Activated CD8-positive, alpha-beta memory T cell treated with anti-CD3 and anti-CD28 coated beads for 24 hours (primary cell): ENCODE measurements at places on chromosomes 6 and 20.

DNA sequence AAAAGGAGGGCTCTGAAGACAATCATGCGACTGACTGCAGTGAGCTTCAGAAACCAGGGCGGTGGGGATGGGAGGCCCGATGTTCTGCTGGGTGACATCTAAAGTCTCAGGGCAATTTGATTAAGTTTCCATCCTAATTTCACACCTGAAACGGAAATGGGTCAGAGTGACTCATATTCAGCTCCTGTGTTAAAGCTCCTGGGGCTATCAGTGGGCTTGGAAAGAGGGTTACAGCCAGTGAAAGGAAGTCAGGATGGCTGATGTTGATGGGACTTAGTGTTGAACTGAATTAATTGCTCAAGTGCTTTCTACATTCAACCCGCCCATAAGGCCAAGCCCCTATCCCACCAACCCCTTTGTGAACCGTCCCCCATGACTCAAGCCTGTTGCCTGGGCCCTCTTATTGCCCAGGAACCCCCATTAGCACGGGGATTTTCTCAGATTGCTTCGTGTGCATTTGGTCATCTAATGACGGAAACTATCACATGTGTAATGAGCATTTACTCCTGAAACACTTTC, 47.1 kb upstream of the TBC1D7 start:
- DNase-seq = peak; percentile 74

- DNase-seq = no peak
Observed at GRCh38 chr6:24394780-24395437, 7.8 kb upstream of the MRS2 start.

GRCh38 chr6:36246506-36247268, 23.2 kb upstream of the PNPLA1 start:
- DNase-seq = no peak

DNA sequence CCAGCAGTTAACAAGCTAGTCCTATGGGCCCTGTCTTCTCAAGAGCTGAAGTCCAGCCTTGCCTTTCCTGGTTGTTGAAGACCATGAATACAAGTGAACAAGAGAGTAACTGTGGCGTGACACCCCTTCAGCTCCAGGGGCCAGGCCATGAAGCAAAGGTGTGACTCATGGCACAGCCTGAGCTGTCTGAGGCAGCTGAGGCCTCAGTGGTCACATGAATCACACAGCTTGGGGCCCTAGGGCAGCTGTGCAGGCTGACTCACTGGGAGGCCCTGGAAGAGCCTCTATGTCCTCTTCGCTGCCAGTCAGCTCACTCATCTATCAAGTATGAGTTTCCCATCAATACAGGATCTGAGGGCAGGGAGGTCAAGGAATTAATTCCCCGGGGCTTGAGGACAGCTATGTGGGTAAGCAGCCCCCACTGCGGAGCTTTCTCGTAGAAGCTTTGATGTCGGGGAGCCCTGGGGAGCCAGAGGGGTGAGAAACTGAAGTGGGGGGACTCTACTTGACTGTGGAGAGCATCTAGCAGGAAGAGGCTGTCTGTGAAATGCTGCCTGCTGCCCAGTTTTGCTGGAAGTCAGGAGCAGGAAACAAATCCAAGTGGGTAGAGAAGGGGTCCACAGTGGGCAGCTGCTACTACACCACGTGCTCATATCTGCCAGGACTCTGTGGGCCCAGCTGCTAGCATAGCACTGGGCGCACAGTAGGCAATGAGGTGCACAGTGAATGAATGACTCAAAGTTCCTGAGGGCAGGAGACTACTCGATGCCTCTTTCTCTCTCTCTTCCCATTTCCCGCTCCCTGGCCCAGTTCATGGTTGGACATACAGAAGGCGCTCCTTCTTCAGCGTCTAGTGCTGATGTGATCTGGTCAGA, 13.7 kb upstream of the FAM83C start:
- DNase-seq = peak; percentile 81

DNA sequence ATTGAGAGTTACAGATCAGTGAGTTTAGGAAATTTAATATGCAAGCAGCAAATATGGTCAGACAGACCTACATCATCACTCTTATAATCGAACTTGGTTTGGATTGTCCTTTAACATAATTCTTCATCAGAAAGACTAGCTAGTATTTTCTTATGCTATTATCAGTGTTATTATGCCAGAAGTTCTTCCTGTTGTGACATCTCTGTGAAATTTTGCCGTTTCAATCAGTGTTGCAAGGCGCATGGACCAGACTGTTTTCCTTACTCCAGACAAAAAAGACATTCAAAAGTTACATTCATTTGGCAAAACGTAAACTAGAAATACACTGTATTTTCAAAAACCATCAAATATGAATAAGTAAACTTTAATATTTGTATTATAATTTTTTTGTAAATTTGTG, 5.7 kb upstream of the TENT5A start:
- no peak for DNase-seq
